Activated CD4-positive, alpha-beta T cell treated with anti-CD3 and anti-CD28 coated beads for 24 hours (primary cell): ENCODE measurements at places on chromosomes 3 and 15.

- no peak for DNase-seq
Observed at GRCh38 chr3:193620057-193620456, 27.0 kb downstream of the OPA1 start.

DNA sequence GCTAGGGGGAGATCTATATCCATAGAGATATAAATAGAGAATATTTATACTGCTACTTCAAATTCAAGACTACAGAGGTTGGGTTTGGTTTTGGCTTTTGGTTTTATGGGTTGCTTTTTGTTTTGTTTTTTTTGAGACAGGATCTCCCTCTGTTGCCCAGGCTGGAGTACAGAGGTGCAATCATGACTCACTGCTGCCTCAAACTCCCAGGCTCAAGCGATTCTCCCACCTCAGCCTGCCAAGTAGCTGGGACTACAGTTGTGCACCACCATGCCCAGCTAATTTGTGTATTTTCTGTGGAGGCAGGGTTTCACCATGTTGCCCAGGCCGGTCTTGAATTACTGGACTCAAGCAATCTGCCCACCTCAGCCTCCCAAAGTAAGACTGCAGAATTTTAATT lies 3.9 kb upstream of the UBL7 start:
- no peak for DNase-seq

- DNase-seq = no peak
Observed at GRCh38 chr3:146466604-146467003, 2.8 kb downstream of the PLSCR2 start.

GRCh38 chr15:57494581-57494980 lies 97.1 kb upstream of the MYZAP start:
- no peak for DNase-seq

DNA sequence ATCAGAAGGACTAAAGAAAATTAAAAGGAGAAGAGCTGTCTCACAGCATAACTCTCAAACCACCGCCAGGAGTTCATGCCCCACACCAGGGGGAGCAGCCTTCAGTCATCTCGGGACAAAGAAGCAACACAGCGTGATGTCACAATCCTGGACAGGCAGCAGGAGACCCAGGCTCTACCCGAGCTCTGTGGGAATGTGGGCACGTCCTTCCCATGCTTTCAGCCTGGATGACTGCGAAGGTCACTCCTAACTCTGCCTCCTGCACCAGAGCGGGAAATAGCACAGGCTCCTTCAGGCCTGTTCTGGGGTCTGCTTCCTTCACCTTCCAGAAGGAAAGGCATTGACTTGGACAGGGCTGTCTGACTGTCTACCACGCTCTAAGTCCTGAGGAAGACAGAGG lies 31.3 kb downstream of the NOX5 start:
- DNase-seq = no peak

- no peak for DNase-seq
Observed at GRCh38 chr3:179603831-179604230, 607 bp downstream of the MRPL47 start.

DNA sequence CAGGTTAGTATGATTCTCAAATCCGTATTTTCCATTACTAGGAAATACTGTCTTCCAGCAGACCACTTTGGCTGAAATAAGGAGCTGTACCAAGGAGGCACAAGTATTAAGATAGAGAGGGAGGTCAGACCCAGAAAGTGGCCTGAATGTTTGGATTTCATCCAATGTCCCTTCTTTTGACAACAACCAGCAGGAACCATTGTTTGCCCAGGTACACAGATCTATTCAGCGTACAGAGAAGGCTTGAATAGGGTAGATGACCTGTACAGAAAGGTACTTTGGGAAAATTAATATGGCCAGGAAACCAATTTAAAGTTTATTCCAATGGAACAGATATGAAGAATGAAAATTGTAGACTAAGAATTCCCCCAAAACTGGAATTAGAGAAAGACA lies 12.6 kb downstream of the MTHFS start:
- no peak for DNase-seq

- DNase-seq = no peak
Observed at GRCh38 chr3:46516521-46516920, 18.7 kb downstream of the RTP3 start.

DNA sequence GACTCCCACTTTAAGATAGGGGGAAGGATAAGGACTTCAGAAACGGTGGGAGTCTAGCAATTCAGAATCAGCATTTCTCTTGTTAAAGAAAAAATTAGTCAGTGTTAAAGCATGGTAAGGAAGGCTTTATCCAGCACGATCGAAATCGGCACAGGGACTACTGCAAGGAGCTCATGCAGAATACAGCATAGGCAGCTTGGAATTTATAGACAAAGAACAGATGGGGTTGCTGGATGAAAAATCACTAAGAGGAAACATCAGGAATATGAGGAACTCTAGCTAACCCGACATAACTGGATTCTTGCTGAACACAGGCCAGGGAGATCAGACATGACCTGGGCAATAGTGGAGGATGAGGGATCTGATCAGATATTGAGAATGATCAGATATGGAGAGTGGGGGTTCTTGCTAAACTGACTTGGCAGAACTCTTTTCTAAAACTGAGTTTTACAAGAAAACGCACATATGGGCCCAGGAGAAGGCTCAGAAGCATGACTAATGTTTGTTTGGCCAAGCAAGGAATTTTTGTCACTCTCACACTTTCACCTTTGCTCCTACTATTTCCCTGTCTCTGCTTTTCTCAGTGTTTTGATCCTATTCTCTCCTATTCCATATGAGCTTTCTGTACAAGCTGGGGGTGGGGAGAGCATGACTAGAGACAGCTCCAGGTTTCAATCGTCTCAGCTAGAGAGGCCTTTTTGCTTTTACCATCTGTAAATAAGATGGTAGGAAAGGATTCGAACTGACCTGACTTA lies 3.9 kb upstream of the PLCH1 start:
- DNase-seq = no peak

GRCh38 chr3:122690096-122690495 lies 9.5 kb downstream of the PARP14 start:
- no peak for DNase-seq

DNA sequence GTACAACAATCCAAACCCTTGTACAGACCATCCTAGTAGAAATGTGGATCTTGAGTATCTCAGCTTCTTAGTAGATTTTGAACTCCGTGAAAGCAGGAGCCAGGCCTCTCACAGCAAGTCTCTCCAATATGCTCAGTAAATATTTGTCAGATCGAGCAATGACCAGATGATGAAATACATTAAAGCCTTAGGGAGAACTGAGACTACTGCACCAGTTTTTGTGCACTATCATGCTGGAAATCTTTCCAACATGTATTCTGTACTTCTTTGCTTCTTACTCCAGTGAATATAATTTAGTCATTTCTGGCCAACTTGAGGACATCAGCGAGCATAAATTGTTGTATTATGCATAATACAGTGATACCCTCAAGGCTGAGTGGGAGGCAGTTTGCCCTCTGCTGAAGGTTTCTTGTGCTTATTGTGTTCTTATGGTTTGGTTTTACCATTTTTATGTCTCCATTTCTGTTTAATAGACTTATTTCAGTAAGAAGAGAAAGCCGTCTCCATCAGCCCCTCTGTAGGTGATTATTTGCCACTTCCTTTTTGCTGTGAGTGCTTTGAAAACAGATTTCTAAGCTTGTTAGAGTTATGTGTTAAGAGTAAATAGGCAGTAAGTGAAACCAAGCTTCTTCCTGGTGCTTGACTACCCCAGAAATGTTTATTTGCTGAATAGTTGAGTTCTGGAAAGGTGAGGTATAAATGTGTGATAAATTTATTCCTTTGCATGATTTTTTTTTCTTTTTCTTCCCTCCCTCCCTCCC lies 147.1 kb downstream of the PGPEP1L start:
- DNase-seq = no peak

GRCh38 chr3:4606911-4607310 lies 113.8 kb downstream of the ITPR1 start:
- DNase-seq = no peak

- DNase-seq = no peak
Observed at GRCh38 chr3:149998946-149999345, 28.3 kb upstream of the PFN2 start.

GRCh38 chr3:45575386-45575923 lies 19.1 kb upstream of the LIMD1 start:
- no peak for DNase-seq

DNA sequence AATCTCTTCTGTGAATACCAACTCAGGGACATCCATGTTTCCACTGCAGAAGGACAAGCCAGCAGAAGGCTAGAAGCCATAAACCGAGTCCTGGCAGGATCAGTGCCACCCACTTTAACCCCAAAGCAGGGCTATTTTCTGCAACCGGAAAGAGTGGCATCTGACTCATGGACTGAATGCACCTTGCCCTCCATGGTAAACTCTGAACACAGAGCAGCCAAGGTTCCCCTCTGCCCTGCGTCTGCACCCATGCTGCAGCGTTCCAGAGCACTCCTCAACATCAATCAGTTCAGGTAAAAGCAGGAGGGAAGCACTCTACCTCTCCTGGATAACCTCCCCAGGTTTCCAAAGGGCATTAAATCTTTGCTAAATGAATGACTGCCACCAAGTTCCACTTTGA lies 801 bp upstream of the NGRN start:
- no peak for DNase-seq

- DNase-seq = no peak
Observed at GRCh38 chr3:171615281-171615680, 155.1 kb upstream of the TNIK start.

- no peak for DNase-seq
Observed at GRCh38 chr3:98784666-98785600, 21.8 kb downstream of the ST3GAL6 start.

GRCh38 chr3:67382536-67382935 lies 271.9 kb downstream of the SUCLG2 start:
- DNase-seq = no peak

DNA sequence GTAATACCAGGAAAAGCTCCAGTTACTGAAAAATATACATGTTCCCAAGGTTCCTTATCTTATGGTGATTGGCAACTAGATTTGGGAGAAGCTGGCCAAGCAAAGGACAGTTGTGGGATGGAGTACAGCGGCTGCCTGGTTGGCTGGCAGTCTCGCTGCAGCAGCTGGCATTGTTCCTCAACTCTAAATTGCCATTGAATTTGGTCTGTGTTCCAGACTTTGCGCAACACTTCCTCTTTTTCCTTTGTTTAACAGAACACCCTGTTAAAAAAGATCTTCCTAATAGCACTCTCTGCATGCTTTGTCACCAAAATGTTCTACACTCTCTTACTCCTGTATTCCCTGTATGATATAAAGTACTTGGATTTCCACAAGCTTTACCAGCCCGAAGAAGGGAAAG lies 420.6 kb upstream of the RBMS3 start:
- DNase-seq = no peak

DNA sequence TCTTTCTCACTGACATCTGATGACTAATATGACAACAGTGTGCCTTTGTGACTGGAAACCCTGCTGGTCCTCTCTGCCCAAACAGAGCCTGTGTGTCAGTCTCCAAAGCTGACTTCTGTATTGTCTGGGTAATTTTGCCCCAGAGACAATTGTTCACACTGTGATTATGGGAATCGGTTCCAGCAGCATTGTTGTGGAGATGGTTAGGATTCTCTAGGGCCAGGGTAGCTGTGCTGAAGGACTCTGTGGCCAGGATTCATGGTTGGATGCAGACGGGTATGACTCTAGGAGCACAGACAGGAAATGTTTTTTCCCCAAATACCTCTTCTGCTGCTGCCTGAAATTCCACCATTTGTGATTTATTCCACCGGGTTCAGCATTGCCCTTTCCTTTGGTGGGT lies 57.5 kb upstream of the ITGA11 start:
- no peak for DNase-seq

DNA sequence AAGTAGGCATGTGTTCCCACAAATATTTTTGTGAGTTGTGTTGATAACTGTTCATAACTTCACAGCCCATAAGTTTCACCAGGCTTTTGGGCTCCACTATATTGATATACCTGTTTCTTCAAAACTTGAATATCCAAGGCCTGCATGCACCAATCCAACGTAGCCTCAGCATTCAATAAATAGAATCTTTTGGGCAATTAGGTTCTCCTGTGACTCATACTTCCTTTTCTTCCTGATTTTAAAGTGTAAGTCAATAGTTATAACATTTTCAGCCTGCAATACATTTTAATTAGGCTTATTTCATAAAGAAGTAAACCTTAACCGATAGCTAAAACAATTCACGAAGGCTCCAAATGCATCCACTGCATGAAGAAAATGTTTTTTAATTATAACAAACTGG lies 97.8 kb upstream of the SPRED1 start:
- no peak for DNase-seq

DNA sequence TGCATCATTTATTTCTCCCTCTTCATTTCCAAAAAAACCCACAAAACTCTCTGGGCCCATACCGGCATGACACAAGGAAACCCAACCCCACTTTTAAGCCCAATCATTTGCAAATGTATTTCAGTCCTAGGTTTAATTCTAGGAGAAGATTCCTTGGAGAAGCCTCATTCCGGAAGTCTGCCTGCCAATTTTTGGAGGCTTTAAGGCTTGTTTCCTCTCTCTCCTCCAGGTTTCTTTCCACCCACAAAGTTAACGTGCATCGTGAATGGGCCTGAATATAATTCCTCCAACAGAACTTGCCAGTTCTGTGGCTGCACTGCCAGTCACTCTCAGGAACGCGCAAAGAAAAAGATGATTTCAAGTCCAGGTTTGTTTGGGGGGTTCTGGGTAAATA lies 69.9 kb upstream of the FOXP1 start:
- DNase-seq = no peak

DNA sequence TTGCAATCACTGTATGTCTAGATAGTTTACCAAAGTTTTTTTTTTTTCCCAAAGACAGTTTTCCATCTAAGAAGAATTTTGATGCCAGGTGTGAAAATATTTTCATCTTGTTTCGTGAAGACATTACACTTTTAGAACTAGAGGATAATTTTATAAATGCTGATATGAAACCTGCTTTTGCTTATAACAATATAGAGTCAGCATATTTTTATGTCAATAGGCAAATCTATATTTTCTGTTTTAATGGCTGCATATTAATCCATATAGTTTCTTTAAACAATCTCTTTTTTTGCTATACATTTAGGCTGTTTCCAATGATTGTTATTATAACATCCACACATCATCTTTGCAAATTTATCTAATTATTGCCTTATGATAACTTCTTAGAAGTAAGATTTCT lies 12.6 kb upstream of the INSYN1 start:
- no peak for DNase-seq

DNA sequence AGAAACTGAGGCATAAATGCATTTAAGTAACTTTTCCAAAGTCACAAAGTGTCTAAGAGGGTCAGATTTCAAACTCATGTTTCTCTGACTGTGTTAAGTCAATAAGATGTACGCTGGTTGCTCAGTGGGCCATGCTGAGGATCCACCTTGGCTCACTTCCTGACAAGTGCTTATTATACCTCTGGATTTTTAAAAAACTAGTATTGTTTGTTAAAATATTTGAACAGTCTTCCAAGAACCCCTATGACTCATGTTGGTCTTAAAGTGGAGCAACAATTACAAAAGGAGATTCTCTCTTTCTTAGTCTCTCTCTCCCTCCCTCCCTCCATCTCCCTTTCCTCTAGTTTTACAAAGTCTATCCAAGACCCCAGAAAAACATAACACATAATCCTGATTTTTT lies 1050.2 kb downstream of the AGBL1 start:
- DNase-seq = no peak

DNA sequence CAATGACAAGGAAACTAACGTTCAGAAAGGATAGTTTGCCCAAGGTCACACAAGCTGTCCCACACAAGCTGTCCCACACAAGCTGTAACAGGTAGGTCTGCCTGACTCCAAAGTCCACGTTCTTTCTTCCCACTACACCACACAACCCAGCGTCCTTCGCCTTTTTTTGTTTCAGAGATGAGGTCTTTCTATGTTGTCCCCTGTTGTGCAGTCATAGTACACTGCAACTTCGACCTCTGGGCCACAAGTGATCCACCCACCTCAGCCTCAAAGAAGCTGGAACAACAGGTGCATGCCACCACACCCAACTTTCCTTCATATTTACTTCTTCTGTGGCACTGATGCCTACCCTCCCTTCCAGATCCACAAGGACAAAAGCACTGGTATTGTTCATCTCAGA lies 21.4 kb downstream of the MB21D2 start:
- no peak for DNase-seq
